ENCODE measurements at places on chromosomes 6 and 20. TPM values are rescaled to one million over a fixed set of nuclear protein-coding genes. Genes with fewer than 3 reads are reported as not detected.

Gene DYNLRB1
- 98.9 TPM for total RNA-seq

Gene SLCO4A1
- 67.3 TPM for total RNA-seq

Gene TSHZ2
- 29.5 TPM for total RNA-seq

Gene BMP2
- total RNA-seq, result 0.12 TPM

Gene COL19A1
- not detected for total RNA-seq

Gene NCOA7
- 53.7 TPM for total RNA-seq

Gene KIAA1755
- total RNA-seq, result not detected

Gene SRMS
- not detected for total RNA-seq

Gene TTK
- 22.4 TPM for total RNA-seq

Gene TTBK1
- total RNA-seq, result 0.72 TPM

Gene HECA
- total RNA-seq, result 45.7 TPM

Gene KCNQ5
- total RNA-seq, result 13.7 TPM

Gene BCL2L1
- total RNA-seq, result 381 TPM

Gene WDR46
- total RNA-seq, result 106 TPM

Gene SERPINB6
- total RNA-seq, result 36.2 TPM

Gene FHL5
- not detected for total RNA-seq

Gene TCF21
- total RNA-seq, result not detected

Gene TMEM217
- 6.1 TPM for total RNA-seq

Gene CDYL
- 24.4 TPM for total RNA-seq

Gene SAMD5
- total RNA-seq, result 0.05 TPM

Gene FOXO3
- total RNA-seq, result 5.9 TPM

Gene SIRPB1
- total RNA-seq, result 2.8 TPM

Gene BLOC1S5
- total RNA-seq, result 19.6 TPM

Gene HLA-DMB
- total RNA-seq, result 0.75 TPM

Gene OR2H1
- not detected for total RNA-seq

Gene HLA-DQB2
- total RNA-seq, result 0.28 TPM

Gene PRRT1
- 0.35 TPM for total RNA-seq

Gene SPATS1
- total RNA-seq, result not detected

Gene SLC35D3
- not detected for total RNA-seq

Gene DEF6
- total RNA-seq, result 103 TPM

Gene SLC22A7
- total RNA-seq, result not detected

Gene SMPD2
- 20.5 TPM for total RNA-seq

Gene MOG
- not detected for total RNA-seq

Gene RIOK1
- total RNA-seq, result 56.7 TPM

Gene ADGRF4
- not detected for total RNA-seq

Gene GRM1
- total RNA-seq, result not detected

Gene MYT1
- not detected for total RNA-seq

Gene TMC2
- total RNA-seq, result not detected

Gene MUC21
- not detected for total RNA-seq

Gene RAET1E
- not detected for total RNA-seq

Gene ATP9A
- 16.1 TPM for total RNA-seq

Gene JPH2
- 0.05 TPM for total RNA-seq

Gene HFE
- total RNA-seq, result 0.12 TPM

Gene CNBD2
- 3.1 TPM for total RNA-seq

Gene BPIFB1
- total RNA-seq, result not detected

Gene LHFPL5
- not detected for total RNA-seq

Gene TP53TG5
- total RNA-seq, result not detected

Gene PAK5
- not detected for total RNA-seq

Gene EPHA7
- total RNA-seq, result not detected

Gene RFX6
- total RNA-seq, result not detected

Gene PLEKHG1
- 0.47 TPM for total RNA-seq

Gene LINC00237
- not detected for total RNA-seq

Gene INSM1
- 46.7 TPM for total RNA-seq

Gene TCP11
- total RNA-seq, result not detected

Gene MCCD1
- not detected for total RNA-seq

Gene RBM24
- not detected for total RNA-seq

Measured in activated CD4-positive, alpha-beta T cell treated with anti-CD3 and anti-CD28 coated beads, Interleukin-2, amount 10 ng/mL, durations not matched to agents 24 days and 14 days (primary cell).